ENCODE measurements at places on chromosomes 13 and 19.
A peak's percentile ranks its signal among the peaks of the same experiment; 100 is the strongest.

GRCh38 chr13:87536499-87536898 lies 134.7 kb upstream of the SLITRK5 start:
- DNase-seq, result no peak

- no peak for DNase-seq
These were observed 47.0 kb upstream of the DIAPH3 start for GRCh38 chr13:60210510-60211330.

GRCh38 chr13:105153611-105154010 lies 1381.9 kb downstream of the EFNB2 start:
- DNase-seq, result no peak

DNA sequence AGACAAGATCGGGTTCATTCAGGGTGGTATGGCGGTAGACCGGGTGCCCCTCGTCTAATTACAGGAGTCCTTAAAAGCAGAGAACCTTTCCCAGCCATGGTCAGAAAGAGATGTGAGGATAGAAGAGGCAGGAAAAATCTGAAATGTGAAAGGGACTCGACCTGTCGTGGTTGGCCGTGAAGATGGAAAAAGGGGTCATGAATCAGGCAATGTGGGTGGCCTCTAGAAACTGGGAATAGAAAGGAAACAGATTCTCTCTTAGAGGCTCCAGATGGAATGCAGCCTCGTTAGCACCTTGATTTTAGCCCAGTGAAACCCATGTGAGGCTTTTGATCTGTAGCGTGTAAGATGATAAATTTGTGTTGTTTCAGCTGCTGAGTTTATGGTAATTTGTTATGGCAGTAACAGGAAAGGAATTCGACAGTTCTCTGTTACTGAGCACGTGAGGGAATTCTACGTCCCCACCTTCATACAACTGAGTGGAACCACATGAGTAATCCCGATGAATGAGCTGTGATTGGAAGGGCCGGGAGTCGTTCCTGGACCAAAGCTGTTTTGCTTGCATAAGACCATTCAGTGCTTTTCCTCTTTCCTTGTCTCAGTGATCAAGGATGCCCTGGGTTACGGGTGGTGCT lies 11.0 kb upstream of the CA11 start:
- DNase-seq, result no peak

DNA sequence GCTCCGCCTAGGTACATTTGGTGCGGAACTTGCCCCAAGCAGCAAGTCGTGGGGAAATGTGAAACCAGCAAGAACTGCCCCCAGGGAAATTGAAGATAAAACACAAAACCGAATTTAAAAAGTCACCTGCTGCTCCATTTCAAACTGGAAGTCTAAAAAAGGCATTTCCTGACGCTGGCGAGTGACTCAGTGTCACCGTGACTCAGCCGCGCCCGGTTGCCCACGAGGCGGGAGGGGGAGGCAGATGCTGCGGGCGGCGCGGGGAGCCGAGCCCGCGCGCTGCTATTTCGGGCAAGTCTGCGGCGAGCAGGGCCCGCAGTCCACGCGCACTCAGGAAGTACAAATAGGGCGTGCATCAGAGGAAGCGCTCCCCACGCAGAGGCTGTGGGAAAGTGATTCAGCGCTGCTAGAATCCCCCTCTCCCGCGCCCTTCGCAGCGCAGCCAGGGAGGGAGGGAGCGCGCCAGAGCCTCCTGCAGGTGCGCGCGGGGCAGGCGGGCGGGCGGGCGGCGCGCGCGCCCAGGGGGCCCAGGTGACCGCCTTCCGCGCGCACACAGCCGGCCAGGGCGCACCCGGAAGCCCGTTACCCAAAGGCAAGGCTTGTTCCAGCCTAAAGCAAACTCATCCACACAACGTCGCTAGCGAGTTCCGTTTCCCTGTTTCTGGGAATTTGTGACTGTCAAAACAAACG lies 168.8 kb downstream of the COL4A1 start:
- peak; percentile 48 for DNase-seq

DNA sequence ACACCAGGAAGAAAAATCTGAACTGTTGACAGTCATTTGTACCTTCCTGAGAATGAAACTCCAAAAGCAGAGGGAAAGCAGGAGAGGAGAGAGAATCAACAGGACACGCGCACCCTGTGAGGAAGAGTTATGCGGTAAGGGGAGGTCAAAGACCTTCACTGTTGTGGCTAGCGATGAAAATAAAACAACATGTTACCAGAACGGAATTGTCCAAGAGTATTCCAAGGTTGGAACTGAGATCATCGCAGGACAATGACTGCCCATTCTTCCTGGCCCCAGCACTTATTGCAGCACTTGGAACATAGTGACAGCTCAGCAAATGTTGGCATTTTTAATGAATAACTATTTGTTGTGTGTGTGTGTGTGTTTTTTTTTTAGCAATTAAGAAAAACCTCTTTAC lies 176.0 kb upstream of the TSC22D1 start:
- DNase-seq, result no peak

GRCh38 chr19:3080286-3080685 lies 13.9 kb upstream of the GNA11 start:
- no peak for DNase-seq

DNA sequence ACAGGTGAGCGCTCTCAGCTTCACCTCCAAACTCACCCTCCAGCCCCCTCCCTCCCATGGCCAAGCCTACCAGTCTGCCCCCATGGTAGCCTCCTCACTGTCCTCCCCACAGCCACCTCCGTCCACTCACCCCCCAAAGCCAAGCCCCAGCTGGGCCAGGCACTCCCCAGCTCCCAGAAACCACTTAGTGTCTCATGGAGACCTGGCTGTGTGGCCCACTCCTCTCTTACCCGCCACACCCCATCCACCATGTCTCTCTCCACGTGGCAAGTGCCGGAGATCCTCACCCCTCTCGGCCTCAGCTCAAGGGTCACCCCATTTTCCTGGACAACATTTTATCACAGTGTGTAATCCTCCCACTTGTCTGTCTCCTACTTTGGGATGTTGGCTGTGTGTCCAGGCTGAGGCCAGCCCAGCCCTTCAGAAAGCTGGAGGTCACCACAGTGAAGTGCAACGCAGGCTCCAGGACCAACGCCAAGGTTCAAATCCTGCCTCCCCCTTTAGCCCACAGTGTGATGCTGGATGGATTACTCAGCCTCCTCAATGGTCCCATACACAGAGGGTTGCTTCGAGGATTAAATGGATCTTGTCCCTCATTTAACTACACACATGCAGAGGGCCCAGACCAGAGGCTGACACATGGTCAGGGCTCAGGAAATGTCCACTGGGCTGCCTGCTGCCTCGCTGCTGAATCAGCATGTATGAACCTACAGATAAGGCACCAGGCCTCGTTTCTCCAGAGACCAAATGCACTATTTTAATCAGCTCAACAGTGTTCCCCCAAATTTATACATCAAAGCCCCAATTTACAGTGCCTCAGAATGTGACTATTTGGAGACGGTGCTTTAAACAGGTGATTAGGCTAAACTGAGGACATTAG lies 71.3 kb downstream of the CEBPG start:
- DNase-seq, result no peak

- no peak for DNase-seq
These were observed 11.7 kb upstream of the ACTN4 start for GRCh38 chr19:38635483-38636399.

GRCh38 chr13:41398494-41399170 lies 58.7 kb upstream of the RGCC start:
- no peak for DNase-seq

DNA sequence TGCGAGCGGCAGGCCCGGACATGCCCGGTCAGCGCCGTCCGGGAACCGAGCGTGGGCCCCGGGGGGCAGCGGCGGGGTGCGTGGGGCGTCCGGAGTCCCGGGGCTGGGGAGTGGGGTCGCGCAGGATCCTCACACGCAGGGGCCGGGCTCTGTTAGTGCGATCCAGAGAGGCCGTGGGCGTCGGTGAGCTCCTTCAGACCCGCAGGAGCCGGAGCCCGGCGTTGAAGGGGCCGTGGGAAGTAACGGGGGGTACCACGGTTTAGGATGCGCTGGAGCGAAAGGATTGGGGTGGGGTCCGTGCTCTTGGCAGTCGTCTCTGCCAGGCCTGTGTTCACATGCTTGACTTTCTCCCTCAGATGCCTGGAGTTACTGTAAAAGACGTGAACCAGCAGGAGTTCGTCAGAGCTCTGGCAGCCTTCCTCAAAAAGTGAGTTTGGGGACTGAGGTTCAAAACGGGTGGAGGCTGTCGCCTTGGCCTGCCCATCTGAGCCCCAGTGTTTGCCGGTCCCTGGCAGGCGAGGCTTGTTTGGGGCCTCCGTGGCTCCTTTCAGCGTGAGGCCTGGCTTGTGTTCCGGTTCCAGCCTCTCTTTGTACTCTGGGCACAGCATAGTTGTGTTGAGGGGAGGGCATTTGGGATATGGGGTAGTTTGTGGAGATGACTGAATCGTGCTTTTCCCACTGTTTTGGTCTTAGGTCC lies 512 bp downstream of the RPS19 start:
- DNase-seq, result no peak

- peak; percentile 66 for DNase-seq
These were observed 1.6 kb downstream of the MEX3D start for GRCh38 chr19:1566392-1567115.
